ENCODE measurements at places on chromosomes 5 and 9.

DNA sequence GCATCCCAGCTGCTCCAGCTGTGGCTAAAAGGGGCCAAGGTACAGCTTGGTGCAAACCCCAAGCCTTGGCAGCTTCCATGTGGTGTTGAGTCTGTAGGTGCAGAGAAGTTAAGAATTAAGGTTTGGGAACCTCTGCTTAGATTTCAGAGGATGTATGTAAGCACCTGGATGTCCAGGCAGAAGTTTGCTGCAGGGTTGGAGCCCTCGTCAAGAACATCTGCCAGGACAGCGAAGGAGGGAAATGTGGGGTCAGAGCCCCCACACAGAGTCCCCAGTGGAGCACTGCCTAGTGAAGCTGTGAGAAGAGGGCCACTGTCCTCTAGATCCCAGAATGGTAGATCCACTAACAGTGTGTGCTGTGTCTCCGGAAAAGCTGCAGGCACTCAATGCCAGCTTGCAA is 236.2 kb upstream of the ADRA1B start:
- no peak for DNase-seq

GRCh38 chr9:133702798-133703590 is 35.2 kb downstream of the SARDH start:
- no peak for DNase-seq

DNA sequence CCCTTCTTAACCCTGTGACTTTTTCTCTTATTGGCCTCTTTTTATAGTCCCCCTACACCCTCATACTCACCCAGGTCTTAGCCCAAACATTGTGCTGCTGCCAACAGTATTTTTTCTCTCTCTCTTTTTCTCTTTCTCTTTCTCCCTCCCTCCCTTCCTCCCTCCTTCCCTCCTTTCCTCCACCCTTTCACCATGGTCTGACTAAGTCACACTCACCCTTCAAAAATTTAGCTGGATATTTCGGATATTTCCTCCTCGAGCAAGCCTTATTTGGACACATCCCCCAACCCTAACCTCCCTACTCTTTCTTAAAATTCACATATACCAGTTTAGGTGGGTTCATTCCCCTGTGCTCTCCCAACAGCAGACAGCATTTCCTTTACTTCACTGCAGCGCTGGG is 64.7 kb downstream of the FGF1 start:
- no peak for DNase-seq

DNA sequence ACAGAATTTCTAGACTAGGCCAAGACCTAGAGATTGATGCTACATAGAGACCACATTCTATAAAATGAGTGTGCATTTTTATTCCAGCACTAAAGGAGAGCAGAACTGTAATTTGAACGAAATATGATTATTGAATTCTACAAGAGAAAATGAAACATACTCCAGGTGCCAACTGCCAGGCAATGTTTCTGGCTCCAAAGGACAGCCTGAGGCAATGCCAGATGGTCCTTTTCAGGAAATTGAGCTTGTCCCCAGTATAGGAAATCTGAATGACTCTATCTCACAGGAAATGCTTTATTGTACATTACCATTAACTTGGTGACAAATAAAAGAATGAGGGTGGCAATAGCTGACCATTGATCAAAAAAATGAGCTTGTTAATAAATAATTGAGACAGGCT is 28.8 kb upstream of the RASGRF2 start:
- no peak for DNase-seq

DNA sequence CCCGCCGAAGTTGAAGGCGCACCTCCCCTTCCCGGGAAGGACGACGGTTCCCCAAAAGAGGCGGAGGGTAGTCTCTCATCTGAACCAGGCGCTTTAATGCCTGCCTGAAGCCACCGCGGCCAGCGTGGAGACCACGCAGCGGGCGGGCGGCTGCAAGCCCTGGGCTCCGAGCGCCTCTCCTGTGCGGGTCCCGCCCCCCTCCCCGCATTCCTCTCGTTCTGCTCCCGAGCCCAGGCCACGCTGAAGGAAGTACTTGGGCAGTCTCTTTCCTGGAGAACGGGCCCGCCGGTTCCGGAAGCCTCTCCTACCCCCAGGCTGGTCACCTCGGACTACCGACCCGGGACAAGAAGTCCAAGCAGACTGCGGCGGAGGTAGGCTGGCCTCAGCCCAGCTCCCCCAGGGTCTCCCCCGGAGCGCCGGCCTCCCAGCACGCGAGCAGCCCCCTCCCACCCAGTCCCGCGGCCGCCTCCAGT is 571 bp downstream of the PPIC start:
- DNase-seq, result no peak

- no peak for DNase-seq
These were observed 412 bp downstream of the RIOK2 start for GRCh38 chr5:97182571-97183099.

- no peak for DNase-seq
These were observed 54.9 kb downstream of the NDST1 start for GRCh38 chr5:150562832-150563231.

DNA sequence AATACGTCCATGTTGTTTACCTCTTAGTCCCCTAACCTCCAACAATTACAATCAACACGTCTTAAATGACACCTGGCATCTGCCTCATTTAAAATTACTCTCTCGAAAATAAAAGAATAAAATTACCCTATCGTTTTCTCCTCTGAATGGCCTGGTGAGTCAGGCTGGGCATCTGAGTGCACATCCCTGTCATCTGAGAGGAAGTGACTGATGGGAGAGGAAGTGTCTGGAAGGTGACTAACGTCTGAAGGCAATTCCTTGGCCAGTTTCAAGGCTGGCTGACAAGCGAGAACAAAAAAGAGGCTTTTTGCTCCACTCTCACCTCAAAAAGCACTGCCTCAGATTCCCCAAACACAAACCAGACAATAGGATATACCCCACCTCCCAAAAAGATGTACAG is 57.7 kb downstream of the MAPKAP1 start:
- no peak for DNase-seq

Measured in putamen (tissue), 1 donor.